T-cell (primary cell): ENCODE measurements at places on chromosomes 12 and 14. TPM values are rescaled to one million over a fixed set of nuclear protein-coding genes. Genes with fewer than 3 reads are reported as not detected.

DNA sequence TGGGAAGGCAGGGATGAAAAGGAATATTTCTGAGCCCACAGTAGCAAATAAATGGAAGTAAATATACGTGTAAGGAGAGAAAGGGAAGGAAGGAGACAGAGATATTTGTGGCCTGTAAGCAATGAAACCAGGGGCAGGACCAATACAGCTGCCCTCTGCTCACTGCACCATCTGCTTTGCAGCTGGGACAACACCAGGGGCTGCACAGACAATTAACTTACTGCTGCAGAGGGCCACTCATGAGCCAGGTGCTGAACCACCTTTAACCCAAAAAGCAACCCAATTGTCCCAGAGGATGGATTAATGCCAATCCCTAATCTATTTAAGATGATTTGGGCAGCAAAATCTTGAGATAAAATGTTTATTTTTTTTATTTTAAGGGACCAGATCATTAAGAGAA lies 30.6 kb upstream of the TMX1 start:
- DNase-seq, result no peak

- DNase-seq, result no peak
Measured at GRCh38 chr12:104737113-104737512, 221.0 kb downstream of the SLC41A2 start.

DNA sequence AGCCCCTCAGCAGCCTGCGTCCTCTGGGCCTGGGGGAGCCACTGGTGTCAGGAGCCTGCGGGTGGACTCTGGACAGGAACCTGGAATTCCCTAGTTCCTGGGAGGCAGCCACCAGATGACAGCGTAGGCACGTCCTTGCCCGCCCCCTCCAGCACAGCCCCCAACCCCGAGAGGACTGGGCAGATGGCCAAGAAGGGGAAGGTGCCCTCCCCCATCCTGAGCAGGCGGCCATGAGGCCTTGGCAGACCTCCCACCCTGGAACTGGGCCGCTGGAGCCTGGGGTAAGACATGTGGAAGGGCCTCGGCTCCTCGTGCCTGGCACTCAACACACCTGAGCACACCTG lies 60.4 kb upstream of the FBRSL1 start:
- DNase-seq, result no peak

DNA sequence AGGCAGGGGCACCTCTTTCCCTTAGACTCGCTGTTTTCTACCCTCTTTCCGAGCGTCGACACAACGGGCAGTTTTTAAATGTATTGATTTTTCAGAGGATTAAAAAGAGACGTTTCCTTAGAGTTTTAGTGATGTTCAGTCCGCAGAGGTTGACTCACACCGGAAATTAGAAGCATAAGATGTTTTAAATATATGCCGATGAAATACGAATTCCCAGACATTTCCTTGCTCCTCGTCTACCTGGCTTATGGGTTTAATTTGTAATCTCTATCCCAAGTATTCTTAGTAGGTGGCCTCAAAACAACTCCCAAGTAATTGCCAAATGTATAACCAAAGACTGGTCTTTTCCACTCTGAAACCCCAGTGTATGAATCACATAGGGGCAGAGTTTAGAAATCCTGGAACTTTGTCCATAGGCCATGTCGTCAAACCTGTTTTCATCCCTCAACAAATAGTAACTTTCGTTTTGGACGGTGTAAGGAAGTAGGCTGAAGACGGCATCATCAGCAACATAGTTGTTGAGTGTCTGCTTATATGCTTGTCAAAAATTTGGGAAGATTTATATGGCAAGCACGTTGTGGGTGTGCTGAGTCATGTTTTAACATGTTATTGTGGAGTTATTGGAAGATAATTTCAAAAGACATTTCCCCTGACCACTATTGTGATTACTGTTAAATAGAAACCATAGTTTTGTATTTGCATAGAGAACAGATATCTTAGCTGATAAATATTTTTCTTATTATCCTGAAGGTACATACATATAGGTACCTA lies 824 bp downstream of the TBK1 start:
- DNase-seq, result no peak

- no peak for DNase-seq
Measured at GRCh38 chr12:116561181-116561821, 2.1 kb downstream of the MAP1LC3B2 start.

DNA sequence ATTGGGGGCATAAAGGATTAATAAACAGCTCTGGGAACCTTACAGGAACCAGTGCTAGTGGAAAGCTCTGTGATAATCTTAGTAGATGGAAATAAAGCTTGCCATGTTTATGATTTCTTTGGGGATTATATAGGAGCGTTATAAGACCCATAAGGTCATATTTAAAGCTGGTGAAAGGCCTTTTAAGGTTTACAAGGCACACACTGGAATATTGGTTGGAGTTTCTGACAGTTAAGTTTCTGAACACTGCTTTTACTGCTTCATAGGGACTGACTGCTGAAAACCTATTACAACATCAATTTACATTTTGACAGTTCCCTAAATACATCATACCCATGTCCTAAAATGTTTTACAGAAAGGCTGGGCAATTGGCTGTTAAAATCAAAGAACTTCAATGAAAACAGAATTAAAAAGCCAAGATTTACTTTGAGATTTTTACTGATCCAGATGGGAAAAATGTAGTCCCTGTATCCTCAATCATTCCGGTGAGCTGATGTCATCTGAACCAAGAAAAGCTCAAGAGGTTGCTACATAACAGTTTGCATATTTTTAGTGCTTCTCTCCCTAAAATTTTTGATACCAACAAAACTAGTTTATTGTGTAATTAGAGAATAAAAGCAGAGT lies 153.7 kb upstream of the IGF1 start:
- DNase-seq, result no peak

GRCh38 chr12:55171445-55171844 lies 45.2 kb downstream of the OR9K2 start:
- DNase-seq, result no peak

DNA sequence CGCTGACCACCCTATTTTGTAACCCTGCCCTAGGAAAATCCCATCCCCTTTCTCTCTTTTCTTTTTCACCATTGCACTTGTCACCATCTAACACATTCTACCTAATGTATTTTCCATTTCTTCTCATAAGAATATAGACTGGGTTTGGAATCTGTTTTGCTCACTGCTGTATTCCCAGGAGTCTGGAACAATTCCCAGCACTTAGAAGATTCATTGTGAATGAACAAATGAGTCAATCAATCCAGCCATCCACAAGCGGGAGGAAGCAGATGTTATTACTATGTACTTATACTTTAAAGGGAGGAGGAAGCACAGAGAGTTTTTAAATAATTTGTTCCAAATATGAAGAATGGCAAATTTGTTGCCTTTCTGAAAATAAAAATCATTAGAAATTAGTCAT lies 142.1 kb downstream of the KIF21A start:
- no peak for DNase-seq

The KRT3 gene
- not detected for total RNA-seq

DNA sequence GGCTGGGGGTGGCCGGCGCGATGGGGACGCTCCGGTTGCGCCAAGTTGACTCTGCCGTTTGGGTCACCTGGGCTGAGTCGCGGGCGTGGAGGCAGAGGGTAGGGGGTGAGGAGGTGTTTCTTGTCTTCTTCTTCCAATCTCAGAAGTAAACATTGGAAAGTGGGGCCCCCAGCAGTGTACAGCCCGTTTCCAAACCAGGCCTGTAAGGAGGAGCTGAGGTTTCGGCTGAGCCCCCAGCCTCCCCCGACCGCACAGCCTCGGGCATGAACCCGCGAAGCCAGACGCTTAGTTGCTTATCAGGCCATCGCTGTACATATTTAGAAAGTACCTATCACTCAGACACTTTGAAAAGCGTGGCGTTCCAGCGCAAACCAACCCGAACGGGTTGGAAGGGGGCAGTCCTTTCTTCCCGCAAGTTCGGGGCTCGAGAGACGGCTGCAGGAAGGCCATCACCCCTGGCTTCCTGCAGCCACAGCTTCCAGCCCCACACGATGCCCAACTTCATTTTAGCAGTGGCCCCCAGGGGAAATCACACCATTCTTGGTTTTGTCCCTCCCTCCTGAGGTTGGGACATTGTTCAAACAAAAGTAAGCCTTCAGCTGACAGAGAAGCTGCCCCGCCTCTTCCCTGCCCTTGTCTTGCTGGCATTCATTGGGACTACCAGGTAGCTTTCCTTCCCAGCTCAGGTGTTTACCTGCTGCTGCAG lies 164.1 kb downstream of the ZFP36L1 start:
- DNase-seq, result peak; percentile 41

DNA sequence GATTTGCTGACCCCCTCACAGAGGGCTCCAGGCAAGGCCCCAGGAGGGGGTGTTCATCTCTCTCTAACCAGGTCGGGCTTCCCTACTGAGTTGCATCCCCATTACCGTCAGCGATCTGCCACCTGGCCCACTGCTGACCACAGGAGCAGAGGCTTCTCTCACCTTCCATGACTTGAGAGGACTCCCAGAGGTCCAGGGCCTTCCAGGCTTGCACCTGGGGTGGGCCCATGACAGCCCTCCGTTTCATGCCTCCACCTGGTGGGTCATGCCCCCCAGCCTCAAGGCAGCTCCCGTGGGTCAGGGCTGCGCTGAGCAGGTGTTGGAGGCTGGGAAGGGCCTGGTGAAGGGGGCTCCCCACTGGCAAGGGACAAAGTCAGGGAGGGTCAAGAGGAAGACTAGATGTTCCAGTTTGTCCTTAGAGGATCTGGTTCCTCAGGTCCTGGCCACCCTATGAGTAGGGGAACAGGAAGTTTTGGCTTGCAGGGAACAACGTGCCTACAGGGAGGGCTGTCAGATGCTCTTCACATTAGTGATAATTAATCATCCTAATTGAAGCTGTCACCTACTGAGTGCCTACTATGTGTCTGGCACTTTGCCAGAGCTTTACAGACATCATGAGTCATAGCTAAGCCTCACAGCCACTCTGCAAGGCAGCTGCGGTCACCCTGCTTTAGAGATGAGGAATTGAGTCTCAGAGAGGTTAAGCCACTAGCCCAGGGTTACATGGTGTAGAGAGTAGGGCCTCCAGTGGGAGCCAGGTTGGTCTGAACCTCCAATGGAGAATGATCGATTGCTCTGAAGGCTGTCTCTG lies 13.8 kb downstream of the NFKBIA start:
- no peak for DNase-seq

The TMEM116 gene
- 27.2 TPM for total RNA-seq

GRCh38 chr14:96176275-96176674 lies 28.4 kb upstream of the BDKRB2 start:
- DNase-seq, result no peak

- no peak for DNase-seq
Measured at GRCh38 chr14:64598404-64598803, 48.6 kb downstream of the PPP1R36 start.

The ADAM21 gene
- total RNA-seq, result 0.14 TPM

The PYM1 gene
- total RNA-seq, result 35.4 TPM

- DNase-seq, result no peak
Measured at GRCh38 chr12:7750350-7750749, 3.2 kb upstream of the CLEC4C start.

The KCNC2 gene
- total RNA-seq, result not detected

- no peak for DNase-seq
Measured at GRCh38 chr14:51298895-51299294, 58.8 kb downstream of the TMX1 start.

DNA sequence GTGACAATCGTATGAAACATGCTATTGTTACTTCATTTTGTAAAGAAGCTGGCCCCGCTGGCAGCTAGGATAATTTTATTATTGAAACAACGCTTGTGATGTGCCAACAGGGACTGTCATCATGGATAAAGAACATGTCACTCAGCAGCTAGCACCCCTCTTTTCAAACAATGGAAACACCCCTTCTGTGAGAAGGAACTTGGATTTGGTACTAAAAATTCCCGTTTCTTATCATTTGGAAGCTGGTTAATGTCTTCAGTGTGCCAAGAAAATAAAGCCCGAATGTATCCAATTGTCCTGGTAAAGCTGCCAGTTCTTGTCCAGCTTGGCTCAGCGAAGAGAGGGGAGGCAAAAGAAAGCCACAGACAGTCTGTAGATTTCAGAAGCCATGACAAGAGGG lies 186.6 kb downstream of the PHLDA1 start:
- no peak for DNase-seq
